ENCODE measurements at places on chromosomes 5 and 9.

DNA sequence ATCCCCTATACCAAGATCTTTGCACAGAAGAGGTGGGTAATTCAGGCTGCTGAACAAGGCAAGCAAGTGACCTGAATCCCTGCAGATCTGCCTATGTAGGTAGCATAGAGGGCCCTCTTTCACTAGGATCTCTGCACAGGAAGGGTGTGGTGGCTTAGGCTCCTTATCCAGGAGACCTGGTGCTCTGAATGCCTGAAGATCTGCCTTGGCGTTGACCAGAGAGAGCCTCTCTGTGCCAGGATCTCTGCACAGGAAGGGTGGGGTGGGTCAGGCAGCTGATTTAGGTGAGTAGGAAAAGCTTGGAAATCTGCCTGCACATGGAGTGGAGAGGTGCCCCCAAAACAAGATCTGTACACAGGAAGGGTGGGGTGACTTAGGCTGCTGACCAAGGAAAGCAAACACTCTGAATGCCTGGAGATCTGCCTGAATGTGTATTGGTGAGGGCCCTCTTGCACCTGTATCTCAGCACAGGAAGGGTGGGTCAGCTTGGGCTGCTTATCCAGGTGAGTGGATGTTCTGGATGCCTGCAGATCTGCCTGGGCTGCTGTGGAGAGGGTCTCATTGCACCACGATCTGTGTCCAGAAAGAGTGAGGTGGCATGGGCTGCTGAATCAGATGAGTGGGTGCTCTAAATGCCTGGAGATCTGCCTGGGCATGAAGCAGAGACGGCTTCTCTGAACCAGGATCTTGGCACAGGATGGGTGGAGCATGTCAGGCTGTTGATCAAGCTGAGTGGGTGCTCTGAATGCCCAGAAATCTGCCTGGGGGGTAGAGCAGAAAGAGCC is 365.9 kb downstream of the DMAC1 start:
- DNase-seq, result no peak

- DNase-seq, result no peak
These were observed 133.9 kb downstream of the LHFPL2 start for GRCh38 chr5:78514427-78515330.

GRCh38 chr9:124754289-124754688 is 16.8 kb downstream of the NR6A1 start:
- peak; percentile 31 for DNase-seq

DNA sequence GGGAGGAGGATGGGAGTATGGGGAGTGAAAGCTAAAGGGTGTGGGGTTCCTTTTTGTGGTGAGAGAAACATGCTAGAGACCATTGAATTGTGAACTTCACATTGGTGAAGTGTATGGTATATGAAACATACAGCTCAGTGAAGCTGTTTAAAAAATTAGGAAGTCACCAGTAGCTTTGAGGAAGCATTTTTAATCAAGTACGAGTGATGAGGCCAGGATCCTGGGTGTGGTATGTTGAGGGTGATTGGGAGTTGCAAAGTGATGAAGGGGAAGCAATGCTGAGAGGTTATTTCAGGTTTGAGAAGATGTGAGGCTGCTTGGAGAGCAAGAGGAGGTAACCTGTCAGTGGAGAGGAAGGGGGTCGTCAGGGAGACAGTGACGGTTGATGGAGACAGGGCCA is 22.7 kb upstream of the CLK4 start:
- no peak for DNase-seq

DNA sequence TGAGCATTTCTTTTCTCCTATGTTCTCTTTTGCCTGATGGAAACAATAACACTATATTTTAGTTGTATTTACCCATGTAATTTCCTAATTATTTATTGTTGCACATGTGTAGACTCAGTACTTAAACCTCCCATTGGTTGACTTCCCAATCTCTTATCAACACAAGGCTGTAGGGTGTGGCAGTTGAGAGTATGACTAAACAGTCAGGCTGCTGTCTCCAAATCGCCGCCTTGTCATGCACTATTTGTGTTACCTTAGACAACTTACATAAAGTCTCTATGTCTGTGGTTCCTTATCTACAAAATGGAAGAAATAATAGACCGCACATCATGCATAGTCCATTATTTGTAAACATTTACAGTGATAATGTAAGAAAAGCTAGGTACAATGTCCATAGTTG is 68.9 kb upstream of the EFNA5 start:
- no peak for DNase-seq

DNA sequence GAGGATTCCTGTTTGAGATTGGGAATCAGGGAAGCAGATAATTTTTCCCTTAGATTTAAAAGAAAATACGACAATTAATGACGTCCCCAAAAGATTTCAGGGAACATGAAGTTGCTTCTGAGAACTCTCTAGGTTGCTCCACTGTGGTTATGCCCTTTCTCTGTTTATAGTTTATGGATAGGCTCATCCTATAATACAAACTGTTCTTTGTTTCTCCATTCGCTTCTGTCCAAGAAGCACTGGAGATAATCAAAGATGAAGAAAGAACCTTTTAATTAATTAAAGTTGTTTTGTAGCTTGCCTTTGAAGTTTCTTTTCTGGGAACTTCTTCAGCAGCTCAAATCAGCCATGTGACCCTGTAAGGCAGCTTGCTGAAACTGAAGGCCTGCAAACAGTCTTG is 87.5 kb downstream of the CHSY3 start:
- no peak for DNase-seq

GRCh38 chr5:181189962-181190710 is 14.9 kb downstream of the TRIM7 start:
- DNase-seq, result no peak

- no peak for DNase-seq
These were observed 415.6 kb upstream of the TNC start for GRCh38 chr9:115533511-115533910.

DNA sequence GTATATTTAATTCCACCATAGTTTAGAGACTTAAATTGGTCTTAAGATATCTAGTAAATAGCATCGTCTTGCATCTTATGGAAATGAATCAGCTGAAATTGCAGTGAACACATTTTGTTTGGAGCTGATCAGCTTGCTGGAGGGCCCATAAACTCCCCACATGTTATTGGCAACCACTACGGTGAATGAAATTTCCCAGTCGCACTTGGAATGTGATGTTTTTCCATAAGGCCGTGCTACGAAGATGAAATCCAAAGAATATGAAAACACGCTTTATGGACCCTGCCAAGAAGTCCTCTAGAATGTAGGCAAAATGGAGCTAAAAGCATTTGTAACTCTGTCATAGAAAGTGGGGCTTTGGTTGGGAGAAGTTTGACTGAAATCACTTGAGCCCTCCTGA is 572.1 kb downstream of the ACTL7B start:
- DNase-seq, result no peak

- peak; percentile 75 for DNase-seq
These were observed 93.4 kb downstream of the KCNIP1 start for GRCh38 chr5:170597109-170597751.

DNA sequence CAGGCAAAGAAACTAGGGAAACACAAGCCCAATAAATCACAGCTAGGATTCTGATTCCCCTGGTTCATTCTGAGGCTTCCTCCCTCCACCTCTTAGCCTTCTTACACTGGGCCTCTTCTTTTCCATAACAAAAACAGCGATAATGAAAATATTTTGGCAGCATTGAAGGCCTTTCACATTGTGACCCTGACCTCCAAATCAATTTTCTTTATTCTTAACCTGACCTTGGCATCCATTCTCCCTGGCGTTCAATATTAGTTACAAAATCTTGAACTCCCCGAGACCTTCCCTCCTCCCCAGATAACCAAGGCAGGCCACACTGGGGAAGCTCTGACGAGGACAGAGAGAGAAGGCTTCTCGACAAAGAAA is 399.9 kb downstream of the ZSWIM6 start:
- DNase-seq, result no peak

DNA sequence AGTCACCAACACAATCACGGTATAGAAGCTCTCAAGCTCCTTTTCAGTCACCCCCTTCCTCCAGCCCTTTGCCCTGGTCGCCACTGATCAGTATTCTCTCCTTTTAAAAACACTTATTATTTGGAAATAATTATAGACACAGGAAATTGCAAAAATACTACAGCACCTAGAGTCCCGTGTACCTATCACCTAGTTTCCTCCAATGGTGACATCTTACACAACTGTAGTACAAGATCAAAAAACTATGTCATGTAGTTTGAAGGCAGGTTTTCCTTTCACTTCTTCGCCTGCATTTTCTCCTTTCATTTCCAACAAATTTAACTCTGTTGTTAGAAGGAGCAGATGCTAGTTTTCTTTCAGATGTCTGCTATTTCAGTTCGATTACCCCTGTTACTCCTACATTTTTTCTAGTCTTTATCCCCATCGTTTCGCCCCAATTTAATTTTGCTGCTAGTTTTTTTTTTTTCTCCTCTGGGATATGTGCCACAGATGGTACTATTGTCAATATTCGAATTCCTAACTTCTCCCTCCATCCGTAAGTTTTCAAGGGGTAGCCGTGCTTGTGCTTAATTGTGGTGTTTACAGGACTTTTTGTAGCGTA is 612 bp upstream of the ATG10 start:
- DNase-seq, result peak; percentile 22

DNA sequence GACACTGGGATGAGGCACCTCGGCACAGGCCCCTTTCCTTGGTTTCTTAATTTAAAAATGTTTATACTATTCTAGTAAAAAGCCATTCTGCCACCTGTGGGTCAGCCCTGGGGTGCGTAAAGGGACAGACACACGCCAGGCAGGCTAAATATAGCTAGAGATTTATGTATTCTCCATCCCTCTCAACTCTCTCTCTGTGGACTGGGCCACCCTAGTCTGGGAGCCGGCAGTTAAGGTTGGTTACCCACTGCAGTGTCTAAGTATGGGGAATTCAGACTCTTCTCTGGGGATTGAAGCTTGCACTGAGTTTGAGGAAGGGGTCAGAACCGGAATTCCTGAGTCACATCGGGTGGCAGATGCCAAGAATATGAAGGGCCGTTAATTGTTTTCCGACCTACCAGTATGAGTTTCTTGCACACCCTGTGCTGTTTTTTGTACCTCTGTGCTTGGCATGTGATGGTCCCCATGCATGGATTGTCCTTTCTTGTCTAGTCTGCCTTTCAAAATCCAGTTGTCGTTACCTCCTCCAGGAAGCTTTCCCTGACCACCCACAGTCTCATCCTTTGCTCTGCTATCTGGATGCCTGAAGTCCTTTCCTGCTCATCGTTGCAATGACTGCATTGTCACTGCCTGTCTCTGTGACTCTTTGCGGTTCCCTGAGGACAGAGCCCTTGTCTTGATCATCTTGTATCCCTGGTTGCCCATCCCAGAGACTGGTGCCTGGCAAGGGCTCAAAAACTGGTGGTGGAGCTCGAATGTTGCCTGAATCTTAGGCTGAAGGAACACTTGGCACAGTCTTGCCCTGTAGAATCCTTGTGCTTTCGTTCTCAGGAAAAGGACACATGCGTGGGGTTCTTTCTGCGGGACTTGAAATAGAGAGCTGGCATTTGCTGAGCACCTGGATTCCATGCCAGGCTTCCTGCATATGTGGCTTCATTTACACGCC is 2.1 kb downstream of the NEURL1B start:
- no peak for DNase-seq

- DNase-seq, result no peak
These were observed 33.1 kb downstream of the CRB2 start for GRCh38 chr9:123389070-123389469.

DNA sequence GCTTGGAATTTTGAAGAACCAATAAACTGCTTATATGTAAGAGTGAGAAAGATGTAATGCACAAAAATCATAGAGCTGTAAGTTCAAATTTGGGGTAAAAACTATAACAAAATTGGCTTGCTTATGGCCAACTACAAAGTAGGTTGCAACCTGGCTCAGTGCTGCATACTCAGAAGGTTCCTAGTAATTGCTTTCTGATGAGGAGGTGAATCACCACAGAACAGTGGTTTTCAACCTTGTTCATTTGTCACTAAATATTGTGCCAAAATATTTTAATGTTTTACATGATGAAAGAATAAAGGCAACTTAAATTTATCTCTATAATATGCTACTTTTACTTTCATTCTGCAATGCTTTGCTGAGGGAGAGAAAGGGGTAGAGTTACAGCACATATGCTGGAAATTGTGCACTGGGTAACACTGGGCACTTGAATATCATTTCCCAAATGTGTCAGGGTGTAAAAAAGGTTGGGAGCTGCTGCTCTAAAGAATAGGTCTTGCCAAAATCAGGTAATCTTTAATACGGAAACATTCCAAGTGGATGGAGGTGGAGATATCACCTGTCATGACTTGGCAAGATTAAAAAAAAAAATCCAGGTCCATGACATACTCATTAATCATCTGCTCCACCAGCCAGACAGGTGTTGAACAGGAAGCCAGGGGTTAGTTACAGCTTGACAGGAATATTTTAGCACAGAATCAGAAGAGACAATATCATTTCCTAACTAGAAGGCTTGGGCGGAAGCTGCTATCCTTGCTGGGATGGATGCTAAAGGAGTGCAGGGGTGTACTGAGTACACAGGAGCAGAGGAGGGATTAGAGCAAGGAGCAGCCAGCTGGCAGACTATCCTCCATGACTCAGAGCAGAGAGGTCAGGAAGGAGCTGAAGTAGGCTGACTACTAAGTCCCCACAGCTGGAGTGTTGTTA is 34.6 kb upstream of the CCL21 start:
- DNase-seq, result peak; percentile 56

- DNase-seq, result no peak
These were observed 44.8 kb downstream of the PRRC1 start for GRCh38 chr5:127562252-127562651.

DNA sequence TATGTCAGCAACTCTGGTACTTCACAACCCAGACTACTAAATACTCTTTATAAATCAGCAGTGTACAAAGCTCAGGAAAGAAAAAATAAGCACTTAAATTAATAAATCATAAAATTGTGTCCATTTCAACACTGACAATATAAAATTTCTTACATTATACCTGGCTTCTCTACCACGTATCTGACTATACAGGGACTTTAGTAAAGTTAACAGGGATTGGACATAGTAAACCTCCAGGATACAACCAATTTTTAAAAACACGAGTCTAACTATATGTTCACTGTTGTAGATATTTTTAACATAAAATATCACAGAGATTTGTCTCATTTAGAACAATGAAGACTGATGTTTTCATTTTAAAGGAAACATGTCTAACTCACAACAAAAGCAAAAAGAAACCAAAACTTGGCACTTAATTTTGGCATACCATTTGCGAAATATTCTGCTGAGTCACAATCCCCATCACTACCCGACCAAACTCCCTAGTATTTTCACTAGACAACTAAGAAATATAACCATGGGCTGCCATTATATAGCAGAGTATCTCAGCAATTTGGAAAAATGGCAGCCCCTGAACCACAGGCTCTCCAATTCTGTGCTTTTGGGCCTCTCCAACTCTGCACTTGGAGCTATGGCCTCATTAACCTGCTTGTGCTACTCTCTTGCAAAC is 14.4 kb downstream of the FAM169A start:
- peak; percentile 52 for DNase-seq

- peak; percentile 47 for DNase-seq
These were observed 377.6 kb downstream of the DNAH5 start for GRCh38 chr5:13566871-13567339.

- no peak for DNase-seq
These were observed 318.4 kb downstream of the IRX2 start for GRCh38 chr5:2433086-2433485.

DNA sequence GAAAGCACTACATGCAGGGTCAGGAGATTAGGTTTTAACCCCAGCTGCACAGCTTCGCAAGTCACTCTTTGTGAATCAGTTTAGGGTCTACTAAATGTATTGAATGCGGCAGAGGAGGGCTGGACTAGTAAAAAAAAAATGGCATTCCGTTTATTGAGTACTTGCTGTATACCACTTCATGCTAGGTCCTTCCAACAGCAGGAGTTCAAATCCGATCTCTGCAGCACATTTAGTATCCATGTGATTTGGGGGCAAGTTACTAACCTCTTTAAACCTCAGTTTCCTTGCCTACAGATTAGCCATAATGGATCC is 204.4 kb downstream of the SNCAIP start:
- no peak for DNase-seq

All from GM03348 (cell line).